ENCODE measurements at places on chromosomes 12 and 14. TPM values are rescaled to one million over a fixed set of nuclear protein-coding genes. Genes with fewer than 3 reads are reported as not detected.

GRCh38 chr14:51488569-51489220, 163.0 kb upstream of the FRMD6 start:
- DNase-seq, result no peak

GRCh38 chr14:91249841-91250616, 5.5 kb upstream of the GPR68 start:
- no peak for DNase-seq

The LTBP2 gene
- total RNA-seq, result 15.7 TPM

DNA sequence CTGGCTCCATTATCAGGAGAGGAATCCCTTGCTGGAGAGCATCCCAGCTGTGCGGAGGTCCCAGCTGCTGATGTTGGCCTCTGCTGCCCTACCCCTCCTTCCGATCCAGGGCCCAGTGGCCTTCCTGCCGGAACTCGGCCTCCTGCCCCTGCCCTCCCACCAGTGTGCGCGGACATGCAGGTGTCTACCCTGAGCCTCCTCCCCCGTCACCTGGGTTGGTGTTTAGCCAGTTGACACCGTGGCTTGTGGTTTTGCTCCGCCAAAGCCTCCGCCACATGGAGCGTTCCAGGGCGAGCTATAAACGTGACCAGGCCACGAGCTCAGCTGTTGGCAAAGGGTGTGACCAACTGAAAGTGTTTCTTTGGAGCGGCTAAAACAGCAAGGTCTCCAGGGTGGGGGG, 1104.3 kb downstream of the BCL11B start:
- no peak for DNase-seq

GRCh38 chr14:57869617-57870016, 3.7 kb upstream of the SLC35F4 start:
- DNase-seq, result no peak

- DNase-seq, result no peak
Observed at GRCh38 chr12:97474987-97475386, 12.4 kb downstream of the RMST start.

The OTUB2 gene
- 0.64 TPM for total RNA-seq
